Urinary bladder (tissue), 4 donors: ENCODE measurements at places on chromosomes 2 and 18. TPM values are rescaled to one million over a fixed set of nuclear protein-coding genes. Genes with fewer than 3 reads are reported as not detected.

GRCh38 chr2:64987956-64988419, 1.2 kb upstream of the SLC1A4 start:
- no peak for DNase-seq

- DNase-seq: no peak
Observed at GRCh38 chr2:98028101-98028561, 32.4 kb upstream of the TMEM131 start.

DNA sequence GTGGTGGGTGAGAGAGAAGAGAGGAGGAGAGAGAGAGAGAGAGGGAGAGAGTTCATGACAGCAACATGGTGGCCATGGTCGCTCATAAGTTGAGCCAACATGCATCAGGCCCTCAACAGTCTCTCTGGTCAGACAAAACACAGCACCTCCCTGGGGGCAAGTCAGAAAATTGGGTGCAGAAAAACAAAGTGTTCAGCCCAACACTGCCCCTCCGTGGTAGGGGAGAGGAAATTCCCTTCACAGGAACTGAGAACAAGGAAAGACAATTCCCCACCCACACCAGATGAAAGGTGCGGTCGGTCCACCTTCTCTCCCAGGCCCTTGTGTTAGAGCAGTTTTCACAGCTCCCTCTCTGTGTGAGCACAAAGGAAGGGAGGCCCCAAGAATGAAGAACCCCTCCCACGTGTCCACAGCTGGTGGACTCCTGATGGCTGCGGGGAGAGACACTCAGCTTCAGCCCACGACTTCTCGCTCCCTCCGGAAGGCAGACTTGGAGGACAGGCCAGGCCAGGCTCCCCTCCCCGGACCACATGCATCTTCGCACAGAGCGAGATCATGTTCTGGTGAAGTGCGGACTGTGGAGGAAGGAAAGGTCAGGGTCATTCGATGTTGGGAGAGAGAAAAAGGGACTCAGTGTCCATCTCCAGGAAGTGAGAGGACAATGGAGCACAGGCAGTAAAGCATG, 181.7 kb downstream of the ANAPC1 start:
- DNase-seq: no peak

The ASAP2 gene
- total RNA-seq: 34.8 TPM

The FSIP2 gene
- total RNA-seq: 13.9 TPM

The ST8SIA5 gene
- 0.95 TPM for total RNA-seq

DNA sequence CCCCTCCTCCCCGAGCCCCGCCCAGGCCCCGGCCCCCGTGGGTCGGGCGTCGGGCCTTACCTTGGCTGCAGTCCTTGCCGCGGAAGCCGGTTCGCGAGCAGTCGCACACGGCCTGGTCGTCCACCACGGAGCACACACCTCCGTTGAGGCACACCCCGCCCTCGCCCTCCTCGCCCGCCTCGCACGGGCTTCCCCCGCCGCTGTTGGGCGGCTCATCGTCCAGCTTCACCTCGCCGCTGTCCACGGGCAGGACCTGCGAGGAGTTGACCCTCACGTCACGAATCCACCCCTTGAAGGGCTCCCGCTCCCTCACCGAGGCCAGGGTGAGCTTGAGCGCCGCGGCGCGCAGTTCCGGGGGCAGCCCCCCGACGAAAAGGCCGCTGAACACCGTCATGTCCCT, 4.5 kb downstream of the NRXN1 start:
- DNase-seq: no peak

GRCh38 chr2:171487803-171488259, 34.4 kb upstream of the CYBRD1 start:
- no peak for DNase-seq

The AP1S3 gene
- total RNA-seq: 10.0 TPM

GRCh38 chr18:53657257-53657656, 567.2 kb downstream of the MBD2 start:
- DNase-seq: no peak

DNA sequence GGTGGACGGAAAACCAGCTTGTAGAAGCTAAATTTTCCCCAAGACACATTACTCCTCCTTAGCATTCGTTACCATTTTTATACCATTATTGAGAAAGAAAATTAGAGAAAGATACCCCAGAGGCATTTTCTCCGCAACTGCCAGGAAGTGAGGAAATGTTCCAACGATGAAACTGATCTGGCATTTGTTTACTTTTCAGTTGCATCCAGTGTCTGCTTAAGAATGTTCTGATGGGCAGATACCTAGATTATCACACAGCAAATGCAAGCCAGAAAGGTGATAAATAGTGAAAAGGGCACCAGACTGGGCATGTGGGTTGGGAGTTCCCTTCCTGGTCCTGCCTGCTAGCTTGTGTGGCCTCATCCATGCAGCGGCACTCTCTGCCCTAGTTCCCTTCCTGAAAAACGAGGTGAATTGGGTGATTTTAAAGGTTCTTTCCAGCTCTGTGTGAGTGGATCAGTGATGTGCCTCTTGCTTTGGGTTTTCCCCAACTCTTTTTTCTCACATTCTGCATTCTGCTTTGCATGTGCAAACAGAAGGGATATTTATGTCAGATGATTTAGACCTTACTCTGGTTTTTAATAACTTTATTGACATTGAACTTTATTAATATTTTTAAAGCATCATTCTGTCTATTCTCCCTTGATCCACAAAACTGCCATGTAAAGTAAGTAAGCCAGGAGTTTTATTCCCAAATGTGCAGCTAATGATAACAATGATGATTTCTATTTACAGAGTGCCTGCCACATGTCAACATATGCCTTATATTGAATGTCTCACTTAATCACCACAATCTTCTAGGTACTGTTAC, 139.6 kb downstream of the INSIG2 start:
- no peak for DNase-seq

DNA sequence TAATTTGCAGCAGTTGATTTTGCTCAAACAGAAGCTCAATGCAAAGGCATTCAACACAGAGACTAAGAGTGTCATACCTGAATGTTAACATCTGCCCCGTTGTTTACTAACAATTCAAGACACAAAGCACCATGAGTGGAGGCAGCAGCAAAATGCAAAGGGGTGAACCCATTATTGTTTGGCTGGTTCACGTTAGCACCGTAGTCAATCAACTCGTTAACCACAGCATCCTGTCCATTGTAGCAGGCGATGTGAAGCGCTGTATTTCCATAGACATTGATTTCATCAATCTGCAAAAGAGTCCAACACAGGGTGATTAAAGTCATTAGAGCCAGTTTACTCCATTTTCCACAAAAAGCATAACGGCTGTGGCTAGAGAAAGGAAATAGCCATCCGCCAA, 189.3 kb downstream of the ANKRD44 start:
- DNase-seq: no peak
